ENCODE measurements at places on chromosomes 12 and 14. TPM values are rescaled to one million over a fixed set of nuclear protein-coding genes. Genes with fewer than 3 reads are reported as not detected.
A peak's percentile ranks its signal among the peaks of the same experiment; 100 is the strongest.

GRCh38 chr12:66495709-66496108 lies 183.2 kb downstream of the GRIP1 start:
- no peak for DNase-seq

GRCh38 chr12:57176846-57177245 lies 29.4 kb upstream of the LRP1-AS start:
- peak; percentile 81 for DNase-seq

GRCh38 chr14:91861091-91861490 lies 6.2 kb downstream of the TC2N start:
- no peak for DNase-seq

The HOXC9 gene
- polyA plus RNA-seq = 5.5 TPM

The MYO1H gene
- not detected for polyA plus RNA-seq
